ENCODE measurements at places on chromosomes 2 and 18.

DNA sequence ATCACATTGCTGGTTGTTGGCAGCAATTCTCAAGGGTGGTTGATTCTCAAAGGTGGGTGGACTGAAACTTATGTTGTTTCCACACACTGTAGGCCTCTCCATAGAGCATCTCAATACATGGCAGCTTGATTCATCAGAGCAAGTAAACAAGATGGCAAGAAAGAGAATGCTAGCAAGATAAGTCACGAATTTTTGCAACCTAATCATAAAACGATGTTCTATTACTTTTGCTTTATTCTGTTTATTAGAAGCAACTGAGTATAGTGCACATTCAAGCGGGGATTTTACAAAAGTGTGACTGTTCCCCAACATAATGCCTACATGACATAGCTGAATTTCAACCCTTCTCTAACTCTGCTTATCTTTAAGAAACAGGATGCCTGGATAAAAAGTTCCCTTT is 136.2 kb downstream of the CCDC178 start:
- no peak for DNase-seq

- no peak for DNase-seq
Observed at GRCh38 chr18:54209471-54210180, 14.8 kb downstream of the MBD2 start.

DNA sequence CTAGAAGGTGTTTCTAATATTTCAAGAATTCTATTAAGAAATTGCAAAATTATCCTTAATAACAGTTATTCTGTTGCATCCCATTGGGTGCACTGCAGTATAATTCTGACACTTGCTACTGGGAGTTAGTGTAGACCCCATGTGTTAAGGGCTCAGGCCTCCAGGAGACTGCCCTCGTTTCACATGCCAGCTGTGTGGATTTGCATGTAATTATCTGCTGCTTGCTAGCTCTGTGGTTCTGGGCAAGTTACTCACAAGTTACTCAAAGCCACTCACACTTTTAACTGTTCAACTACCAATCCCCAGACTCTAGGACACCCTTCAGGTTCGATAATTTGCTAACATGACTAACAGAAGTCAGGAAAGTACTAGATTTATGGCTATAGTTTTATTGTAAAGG is 38.6 kb downstream of the ST6GAL2 start:
- no peak for DNase-seq

GRCh38 chr2:104321796-104322349 is 532.0 kb upstream of the POU3F3 start:
- no peak for DNase-seq

DNA sequence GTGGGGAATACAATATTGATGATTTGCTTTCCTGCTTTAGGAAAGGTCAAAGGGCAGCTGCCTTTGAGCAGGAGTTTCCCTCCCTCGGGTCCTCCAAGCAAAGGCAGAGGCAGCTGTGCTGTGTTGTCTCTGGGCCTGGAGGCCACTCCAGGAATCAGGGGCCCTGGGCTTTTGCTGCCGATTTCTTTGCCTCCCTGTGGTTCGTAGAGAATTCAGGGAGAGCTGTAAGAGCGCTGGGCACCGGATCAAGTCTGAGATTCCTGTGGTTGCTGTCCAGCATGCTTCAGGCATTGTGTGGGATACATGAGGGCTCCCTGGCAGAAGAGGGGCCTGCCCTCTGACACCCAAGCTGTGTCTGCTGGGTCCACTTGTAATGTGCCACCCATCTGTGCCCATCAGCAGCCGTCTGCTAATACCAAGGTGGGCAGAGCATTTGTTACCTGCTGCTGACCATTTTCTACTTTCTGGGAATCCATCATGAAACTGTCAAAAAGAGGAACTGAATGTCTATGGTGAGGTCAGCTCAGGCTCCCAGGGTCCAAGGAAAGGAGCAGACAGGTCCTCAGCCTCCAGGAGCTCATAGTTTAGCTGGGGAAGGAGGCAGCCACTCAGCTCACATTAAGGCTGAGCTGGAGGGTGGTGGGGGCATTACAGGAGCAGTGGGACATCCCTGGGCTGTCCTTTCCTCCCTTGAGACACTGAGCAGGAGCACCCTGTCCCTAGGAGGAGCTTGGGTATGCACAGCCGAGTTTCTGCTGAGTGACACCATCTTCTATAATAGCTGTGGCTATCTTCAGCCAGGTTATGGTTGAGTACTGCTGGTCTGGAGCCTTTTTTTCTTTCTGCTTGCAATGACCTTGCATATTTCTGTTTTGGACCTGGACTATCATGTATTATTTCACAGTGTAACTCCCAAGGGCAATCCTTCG is 68.5 kb downstream of the CTIF start:
- no peak for DNase-seq

DNA sequence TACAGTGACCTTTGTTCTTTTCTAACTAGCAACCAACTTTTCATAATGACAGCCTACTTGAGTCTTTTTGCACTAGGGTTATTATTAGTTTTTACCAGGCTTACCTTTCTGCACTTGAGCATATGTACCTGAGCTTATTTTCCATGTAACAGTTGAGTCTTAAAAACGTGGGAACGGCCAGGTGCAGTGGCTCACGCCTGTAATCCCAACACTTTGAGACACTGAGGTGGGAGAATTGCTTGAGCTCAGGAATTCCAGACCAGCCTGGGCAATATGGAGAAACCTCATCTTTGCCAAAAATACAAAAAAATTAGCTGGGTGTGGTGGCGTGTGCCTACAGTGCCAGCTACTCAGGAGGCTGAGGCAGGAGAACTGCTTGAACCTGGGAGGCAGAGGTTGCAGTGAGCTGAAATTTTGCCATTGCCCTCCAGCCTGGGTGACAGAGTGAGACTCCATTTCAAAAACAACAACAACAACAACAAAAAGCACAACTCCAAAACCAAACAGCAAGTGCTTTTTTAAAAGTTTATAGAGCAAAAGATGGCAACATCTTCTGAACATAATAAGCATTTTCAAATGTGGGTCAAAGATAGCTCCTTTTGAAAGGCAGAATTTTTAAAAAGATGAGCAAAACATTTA is 57.1 kb upstream of the CD28 start:
- no peak for DNase-seq

GRCh38 chr2:198285216-198285615 is 480.8 kb downstream of the PLCL1 start:
- DNase-seq: no peak

DNA sequence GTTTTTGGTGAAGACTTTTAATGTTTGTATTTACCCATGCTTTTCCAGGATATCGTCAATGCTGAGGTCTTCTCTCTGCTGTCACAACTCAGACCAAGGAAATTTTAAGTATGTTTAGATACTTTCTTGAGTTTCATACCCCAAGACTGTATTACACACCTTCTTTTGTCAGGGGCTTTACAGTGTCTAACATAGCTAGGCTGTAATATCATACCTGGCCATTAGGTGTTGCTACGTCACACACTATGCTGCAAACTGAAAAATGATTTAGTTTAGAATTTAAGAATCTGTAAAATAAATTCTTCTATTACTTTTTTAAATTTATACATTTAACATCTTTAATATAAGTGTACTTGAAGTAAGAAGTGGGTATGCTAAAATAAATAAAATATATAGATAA is 358.4 kb upstream of the NRP2 start:
- DNase-seq: no peak

- peak; percentile 36 for DNase-seq
Observed at GRCh38 chr2:10524341-10524740, 76.2 kb upstream of the ODC1 start.

GRCh38 chr2:144015655-144016245 is 504.2 kb downstream of the ZEB2 start:
- DNase-seq: no peak

- DNase-seq: no peak
Observed at GRCh38 chr2:68548396-68548795, 81.0 kb downstream of the APLF start.

- DNase-seq: peak; percentile 76
Observed at GRCh38 chr2:71592181-71592711, 138.9 kb downstream of the DYSF start.

DNA sequence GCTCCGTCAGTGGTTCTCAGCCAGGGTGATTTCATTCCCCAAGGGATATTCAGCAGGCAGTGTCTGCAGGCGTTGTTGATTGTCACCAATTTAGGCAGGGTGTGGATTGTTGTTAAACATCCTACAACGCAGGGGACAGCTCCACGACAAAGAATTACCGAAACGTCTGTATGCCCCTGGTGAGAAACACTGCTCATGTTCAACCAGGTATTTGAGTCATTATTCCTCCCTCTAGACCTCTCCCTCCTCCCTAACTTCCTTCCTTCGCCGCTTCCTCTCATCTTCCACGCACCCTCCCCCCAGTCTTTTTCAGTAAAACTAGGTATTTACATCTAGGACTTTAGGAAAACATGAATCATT is 50.8 kb downstream of the NCK2 start:
- no peak for DNase-seq

DNA sequence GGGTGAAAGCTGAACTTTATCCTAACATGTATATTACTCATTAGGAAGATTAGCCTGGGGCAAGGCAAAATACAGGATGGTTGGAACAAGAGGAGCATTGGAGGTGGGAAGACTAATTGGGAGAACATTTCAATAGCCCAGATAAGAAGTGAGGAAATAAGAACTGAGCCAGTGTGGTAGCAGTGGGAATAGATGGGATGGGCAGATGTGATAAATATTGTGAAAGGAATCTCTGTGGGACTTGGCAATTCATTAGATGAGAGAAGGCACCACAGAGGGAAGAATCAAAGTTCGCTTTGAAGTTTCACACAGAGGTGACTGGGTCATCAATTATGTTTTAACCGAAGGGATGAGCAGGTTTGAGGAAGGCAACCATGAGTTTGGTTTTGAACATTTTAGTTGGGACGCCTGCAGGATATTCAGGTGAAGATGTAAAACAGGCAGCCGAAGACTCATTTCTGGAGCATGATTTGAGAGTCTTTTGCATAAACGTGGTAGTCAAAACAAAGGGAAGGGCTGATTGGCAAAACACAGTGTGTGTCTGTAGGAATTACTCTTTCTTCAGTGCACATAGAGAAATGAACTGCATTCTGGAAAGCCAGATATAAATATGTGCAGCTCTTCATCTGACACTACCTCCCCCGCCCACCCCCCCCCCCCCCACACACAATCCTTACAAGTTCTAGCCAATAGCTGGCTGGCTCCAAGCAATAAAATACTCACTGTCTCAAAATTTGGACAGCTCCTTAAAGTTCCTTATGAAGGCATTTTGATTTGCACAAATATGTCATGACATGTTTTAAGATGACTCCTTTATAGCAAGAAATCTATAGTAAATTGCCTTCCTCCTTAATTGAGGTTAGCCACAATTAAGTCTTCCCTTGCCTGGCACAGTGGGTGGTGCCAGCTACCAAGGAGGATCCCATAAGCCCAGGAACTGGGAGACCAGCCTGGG is 1.9 kb upstream of the SLC1A4 start:
- no peak for DNase-seq

- DNase-seq: no peak
Observed at GRCh38 chr2:119475857-119476244, 44.2 kb downstream of the TMEM37 start.

- no peak for DNase-seq
Observed at GRCh38 chr2:212712991-212713390, 174.4 kb upstream of the ERBB4 start.

GRCh38 chr18:39845106-39845505 is 2109.9 kb upstream of the PIK3C3 start:
- DNase-seq: no peak

DNA sequence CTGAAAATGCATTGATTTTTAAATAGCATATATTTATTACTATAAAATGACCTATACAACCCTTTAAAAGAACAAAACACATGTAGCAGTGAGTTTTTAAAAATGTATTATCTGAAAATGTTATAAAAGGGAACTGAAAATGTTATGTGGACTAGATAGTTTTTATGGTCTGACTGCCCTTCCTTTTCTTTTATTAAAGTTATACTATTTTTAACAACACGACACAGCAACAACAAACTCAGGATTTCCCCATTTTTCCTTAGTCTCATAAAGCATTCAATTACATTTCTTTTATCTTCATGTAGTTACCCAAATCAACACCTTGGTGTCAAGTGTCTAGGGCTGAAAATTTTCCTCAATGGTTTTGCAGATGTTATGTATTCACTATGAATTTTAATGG is 132.8 kb upstream of the TMEFF2 start:
- DNase-seq: no peak

GRCh38 chr18:72555101-72555500 is 11.0 kb upstream of the CBLN2 start:
- DNase-seq: no peak

GRCh38 chr2:40147360-40147759 is 304.5 kb downstream of the SLC8A1 start:
- no peak for DNase-seq

DNA sequence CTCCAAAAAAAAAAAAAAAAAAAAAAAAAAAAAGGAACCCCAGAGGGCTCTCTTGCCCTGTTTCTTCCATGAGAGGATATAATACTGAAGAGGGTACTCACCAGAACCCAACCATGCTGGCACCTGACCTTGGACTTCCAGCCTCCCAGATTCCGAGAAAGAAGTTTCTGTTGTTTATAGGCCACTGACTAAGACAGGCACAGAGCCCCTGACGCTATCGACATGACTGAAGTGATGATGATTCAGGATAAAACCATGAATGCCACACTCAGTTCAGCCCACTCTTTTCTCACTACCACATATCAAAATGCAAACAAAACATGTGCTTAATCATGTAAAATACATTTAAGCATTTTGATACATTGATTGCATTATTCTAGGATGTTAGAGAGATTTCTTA is 66.1 kb upstream of the CDCA7 start:
- DNase-seq: no peak

DNA sequence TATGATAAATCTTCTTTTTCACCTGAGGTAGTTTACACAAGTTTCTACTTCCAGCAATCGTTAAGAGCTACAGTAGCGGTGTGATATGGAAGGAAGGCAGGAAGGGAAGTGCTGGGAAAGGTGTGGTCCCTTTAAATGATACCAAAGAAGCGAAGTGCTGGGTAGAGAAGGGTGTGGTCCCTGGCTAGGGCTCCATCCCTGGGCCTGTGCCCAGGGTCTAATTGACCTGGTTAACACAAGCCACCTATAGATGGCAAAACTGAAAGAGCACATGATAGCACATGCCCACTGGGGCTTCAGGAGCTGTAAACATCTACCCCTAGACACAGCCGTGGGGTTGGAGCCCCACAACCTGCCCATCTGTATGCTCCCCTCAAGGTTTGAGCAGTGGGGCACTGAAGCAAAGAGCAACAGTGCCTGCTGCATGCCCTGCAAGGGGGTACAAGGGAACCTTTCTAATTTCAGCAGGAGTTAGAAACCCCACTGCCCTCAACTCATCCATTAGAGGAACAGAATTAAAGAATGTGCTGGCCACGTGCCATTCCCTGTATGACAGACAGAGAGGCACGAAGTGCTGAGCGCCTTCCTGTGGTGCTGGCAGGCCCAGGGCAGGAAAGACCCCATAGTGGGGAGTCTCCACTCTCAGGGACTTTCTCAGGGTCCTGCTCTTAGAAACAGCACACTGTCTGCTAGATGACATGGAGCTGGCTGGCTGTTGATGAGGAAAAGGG is 153.1 kb upstream of the LMAN1 start:
- DNase-seq: no peak

- DNase-seq: no peak
Observed at GRCh38 chr2:183123959-183124221, 353 bp upstream of the NUP35 start.

GRCh38 chr2:96163415-96163767 is 18.2 kb upstream of the DUSP2 start:
- no peak for DNase-seq
